ENCODE measurements at places on chromosomes 3 and 15.

GRCh38 chr3:59935025-59935424, 885.2 kb upstream of the CFAP20DC start:
- DNase-seq, result no peak

- DNase-seq, result no peak
Measured at GRCh38 chr3:29606416-29606815, 325.5 kb downstream of the RBMS3 start.

DNA sequence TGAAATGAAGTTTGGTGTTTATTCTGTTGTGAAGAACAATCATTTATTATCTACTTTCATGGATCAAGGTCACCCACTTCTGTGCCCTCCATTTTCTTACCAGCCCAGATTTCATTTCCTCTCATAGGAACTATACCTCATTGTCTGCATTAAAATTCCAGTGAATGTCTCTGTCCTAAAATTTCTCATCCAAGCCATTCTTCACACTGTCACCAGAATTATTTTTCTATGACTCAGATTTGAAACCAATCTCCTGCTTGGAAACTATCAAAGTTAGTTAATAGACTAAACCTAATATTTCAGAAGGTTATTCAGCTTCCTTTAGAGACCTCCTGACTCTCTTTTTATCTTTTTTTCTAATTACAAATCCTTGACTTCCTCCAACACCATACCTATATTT, 364.1 kb upstream of the CBLB start:
- DNase-seq, result no peak

DNA sequence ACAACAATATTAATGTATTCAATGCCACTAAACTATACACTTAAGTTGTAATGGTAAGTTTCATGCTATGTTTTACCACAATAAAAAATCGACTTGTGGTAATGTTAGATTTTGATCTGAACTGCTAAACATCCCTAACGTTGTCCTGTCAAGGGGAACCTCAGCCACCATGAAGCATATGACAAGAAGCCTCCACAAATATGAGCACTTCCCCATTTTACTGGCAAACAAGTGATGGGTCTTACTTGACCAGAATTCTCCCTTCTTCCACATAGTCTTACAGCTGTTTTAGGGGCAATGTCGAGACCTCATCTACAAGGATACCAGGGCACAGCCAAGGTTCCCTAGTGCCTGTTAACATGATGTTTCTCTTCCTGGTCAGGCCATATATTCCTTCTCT, 124.2 kb upstream of the ABI3BP start:
- no peak for DNase-seq

DNA sequence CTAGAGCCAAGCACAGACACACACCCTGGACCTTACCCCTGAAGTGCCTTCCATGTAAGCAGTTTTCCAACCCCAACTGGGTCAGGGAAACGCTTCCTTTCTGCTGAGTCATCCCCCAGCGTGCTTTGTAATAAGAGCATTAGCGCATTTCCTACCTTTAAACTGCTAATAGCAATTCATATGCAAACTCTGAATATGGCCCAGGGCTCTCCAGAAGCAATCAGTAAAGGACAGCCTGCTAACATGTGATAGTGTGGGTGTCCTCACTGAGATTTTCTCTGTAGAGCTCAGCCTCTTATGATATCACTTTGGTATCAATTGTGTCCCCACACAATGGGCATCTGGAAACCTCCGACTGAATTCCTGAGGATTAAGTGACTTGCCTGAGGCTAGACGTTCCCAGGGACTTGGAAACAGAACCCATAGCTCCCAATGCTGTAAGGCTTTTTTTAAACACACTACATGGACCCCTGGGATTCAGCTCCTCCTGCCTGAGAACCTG, 5.6 kb downstream of the GABRB3 start:
- peak; percentile 59 for DNase-seq

DNA sequence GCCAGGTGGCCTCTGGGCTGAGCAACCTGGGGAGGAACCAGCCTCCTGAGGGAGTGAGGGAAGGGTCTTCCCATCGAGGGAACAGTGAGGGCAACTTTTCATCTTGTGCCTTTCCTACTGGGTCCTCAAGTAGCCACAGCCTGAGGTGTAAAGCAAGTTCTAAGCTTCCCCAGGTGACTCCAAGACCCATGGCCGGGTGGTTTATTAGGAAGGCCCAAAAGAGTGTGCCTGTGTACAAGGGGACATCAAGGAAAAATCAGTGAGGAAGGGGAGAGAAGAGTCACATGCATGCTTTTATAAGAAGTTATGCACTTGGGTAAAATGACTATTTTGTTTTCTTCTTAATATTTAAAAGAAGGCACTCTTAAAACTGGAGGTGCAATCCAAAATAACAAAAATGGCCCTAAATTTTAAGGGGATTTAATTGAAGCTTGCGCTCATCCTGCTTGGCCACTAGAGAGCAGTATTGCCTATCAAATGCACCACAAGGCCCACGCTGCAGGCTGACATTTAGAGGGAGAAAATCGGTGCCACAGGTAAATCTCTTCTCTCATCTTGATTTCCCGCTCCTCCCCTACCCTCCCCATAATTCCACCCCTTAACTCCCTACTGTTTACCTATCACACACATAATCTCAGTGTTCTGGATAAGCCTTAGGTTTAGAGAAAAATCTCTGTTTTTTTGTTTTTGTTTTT, 6.7 kb downstream of the NANOGP8 start:
- peak; percentile 75 for DNase-seq

- no peak for DNase-seq
Measured at GRCh38 chr3:191557322-191557721, 96.4 kb downstream of the PYDC2 start.

GRCh38 chr15:62165104-62165792, at the start of gene C2CD4B:
C2CD4B (minus strand) TSS chr15:62165285; CDS start chr15:62164984, 301 bp downstream.
- DNase-seq, result peak; percentile 17

- DNase-seq, result no peak
Measured at GRCh38 chr15:38040615-38041014, 106.2 kb downstream of the TMCO5A start.

DNA sequence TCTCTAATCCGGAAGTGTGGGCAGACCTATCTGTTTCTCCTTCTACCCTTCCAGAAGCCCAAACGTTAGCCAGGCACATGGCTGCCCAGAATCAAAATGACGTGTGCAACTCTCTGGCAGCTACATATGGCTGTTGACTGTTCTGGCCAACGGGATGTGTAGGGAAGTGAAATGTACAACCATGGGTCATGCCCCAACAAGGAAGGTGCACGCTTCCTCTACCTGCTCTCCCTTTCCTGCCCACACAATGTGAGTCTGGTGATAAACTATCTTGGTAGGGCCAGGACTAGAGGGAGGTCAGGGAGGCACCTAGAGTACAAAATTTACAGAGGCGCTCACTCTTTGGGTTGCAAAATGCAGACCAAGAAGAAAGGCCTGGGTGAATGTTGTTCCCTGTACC, 495.9 kb upstream of the PROK2 start:
- no peak for DNase-seq

DNA sequence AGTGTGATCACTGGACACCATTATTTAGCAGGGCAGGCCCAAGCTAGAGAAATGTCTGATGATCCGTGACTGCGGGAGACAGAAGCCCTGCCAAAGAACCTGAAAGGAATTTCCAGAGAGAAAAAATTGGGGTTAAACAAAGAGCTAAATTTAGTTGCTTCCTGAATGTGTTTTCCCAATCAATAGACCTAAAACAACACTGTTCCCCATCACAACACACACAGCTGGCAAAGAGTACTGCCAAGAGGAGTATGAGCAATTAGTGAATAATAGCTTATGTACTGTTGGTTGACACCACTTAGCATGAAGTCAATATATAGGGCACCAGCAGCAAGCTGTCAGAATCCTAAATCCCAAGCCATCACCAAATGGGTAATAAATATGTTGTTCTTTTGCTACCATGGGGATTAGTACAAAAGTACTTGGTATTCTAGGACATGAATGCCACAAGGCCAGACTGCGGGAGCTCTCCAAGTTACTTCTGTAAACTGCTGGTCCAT, 35.7 kb downstream of the CLK3 start:
- DNase-seq, result no peak

GRCh38 chr3:169953462-169954141, 13.0 kb upstream of the SEC62 start:
- no peak for DNase-seq

- DNase-seq, result no peak
Measured at GRCh38 chr3:112122870-112123269, 10.2 kb downstream of the GCSAM start.

- DNase-seq, result no peak
Measured at GRCh38 chr3:158354713-158355112, 216.3 kb upstream of the MLF1 start.

DNA sequence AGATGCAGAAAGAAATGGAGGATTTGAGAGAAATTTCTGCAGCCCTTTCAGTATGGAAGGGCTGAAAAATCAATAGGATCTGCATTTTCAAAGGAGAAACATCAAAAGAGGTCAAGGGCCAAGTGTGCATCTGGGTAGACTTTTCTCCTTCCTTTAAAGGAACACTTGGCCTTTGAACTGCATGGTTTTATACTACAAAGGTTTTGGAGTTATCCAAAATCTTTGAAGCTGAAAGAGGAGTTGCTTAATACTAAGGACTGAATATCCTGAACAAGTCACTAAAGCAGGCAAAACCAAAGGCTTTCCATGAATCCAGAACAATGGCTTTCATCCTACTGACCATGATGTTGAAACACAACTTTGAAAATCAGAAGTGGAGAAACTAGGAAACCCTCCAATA, 553.7 kb upstream of the LMCD1 start:
- no peak for DNase-seq

GRCh38 chr15:36758800-36759199, 179.4 kb downstream of the CDIN1 start:
- no peak for DNase-seq

DNA sequence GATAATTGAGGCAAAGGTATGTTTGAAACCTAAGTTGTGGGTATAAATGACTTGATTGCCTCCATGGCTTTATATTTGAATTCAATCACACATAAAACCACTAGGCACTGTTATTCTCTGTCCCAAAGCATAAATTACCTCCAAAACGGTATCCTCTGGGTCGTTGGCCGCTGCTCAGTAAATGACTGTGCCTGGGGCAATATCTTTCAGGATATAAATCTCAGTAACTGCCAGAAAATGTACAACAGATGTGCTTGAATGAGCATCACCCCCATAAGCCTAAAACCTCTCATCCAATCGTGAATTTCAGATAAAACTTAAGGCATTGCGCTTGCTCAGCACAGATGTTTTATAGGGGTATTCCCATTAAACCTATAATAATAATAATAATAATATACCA, 19.0 kb upstream of the C3orf49 start:
- DNase-seq, result no peak

DNA sequence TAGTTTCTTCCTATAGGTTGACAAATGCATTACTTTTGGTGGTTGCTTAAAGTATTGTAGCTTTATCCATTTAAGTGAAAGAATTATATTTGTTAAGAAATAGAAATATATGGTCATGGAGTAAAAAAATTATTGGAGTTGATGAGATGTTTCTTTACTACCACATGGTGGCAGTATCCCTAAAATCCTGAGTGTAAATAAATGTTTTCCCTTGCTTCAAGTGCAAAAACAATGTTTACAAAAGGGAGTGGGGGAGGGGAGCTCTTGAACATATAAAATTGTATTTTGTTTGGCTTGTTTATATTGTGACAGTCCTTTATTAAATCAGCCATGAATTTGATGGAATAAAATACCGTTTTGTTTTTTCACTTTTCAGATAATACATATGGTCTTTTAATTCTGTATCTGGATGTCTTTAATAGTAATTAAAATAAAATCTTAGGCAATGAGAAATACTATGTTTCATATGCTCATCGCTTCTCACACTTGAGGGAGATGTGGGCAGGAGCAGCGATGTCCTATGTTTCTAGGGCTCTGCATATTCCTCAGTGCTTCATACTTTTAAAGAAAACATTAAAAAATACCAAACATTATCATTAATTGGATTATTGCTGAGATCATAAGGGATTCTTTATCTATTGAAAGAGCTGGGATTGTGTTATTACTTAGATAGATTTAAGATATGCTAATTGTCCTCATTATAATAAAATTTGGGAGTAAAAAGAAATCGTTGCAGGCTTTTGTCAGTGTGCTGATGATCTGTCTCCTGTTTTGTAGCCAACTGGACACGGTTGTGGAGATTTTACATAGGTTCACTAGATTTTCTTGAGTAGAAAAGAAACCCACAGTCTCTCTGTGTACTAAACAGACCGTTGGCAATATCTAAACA, 349.7 kb downstream of the TUSC7 start:
- DNase-seq, result peak; percentile 3

DNA sequence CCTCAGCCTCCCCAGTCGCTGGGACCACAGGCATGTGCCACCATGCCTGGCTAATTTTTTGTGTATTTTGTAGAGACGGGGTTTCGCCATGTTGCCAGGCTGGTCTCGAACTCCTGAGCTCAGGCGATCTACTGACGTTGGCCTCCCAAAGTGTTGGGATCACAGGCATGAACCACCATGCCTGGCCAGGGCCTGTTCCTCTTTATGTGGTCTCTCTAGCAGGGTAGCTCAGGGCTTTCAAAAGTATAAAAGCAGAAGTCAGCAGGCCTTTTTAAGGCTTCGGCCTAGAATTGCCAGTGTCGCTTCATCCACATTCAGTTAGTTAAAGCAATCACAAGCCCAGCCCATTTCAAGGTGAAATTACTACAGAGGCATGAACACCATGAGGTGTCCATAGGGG, 7.6 kb downstream of the VHL start:
- DNase-seq, result no peak

- no peak for DNase-seq
Measured at GRCh38 chr3:147655236-147655635, 246.1 kb downstream of the ZIC1 start.

DNA sequence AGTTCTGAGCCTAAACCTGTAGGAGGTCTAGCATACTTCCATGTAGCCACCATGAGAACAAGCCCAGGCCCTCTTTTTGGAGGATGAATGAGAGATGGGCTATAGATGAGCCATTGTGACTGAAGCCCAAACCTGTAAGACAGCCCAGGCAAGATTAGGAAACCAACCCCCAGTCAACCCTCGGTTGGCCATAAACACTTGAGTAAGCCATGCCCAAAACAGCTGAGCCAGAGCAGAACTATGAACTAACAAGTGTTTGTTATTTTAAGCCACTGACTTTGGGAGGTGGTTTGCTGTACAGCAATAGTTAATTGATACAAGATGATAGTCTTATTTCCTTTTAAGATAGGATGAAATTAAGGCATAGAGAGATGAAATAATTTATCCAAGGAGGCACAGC, 12.4 kb upstream of the CPNE4 start:
- no peak for DNase-seq

DNA sequence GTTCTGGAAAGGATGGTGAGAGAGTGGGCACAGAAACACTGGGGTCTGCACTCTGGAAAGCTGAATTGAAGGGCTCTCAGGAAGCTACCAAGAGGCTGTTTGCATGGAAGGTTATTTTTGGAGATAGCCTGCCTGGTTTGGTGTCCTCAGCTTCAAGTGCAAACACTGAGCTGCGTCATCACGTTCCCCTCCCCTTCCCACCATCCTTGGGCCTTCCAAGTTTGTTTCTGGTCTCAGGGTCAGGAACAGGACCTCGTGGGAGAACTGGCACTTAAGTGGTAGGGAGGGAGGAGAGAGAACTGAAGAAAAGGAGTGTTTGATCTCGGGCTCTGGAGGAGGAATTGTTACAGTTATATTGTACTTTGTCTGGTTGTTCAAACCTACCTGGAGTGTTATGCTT, 10.6 kb downstream of the ST6GAL1 start:
- DNase-seq, result no peak

GRCh38 chr15:66692808-66693596, 9.0 kb upstream of the SMAD6 start:
- no peak for DNase-seq

Measured in A549 (cell line).